Left cardiac atrium (tissue), 4 donors: ENCODE measurements at places on chromosomes 7 and 10. TPM values are rescaled to one million over a fixed set of nuclear protein-coding genes. Genes with fewer than 3 reads are reported as not detected.

DNA sequence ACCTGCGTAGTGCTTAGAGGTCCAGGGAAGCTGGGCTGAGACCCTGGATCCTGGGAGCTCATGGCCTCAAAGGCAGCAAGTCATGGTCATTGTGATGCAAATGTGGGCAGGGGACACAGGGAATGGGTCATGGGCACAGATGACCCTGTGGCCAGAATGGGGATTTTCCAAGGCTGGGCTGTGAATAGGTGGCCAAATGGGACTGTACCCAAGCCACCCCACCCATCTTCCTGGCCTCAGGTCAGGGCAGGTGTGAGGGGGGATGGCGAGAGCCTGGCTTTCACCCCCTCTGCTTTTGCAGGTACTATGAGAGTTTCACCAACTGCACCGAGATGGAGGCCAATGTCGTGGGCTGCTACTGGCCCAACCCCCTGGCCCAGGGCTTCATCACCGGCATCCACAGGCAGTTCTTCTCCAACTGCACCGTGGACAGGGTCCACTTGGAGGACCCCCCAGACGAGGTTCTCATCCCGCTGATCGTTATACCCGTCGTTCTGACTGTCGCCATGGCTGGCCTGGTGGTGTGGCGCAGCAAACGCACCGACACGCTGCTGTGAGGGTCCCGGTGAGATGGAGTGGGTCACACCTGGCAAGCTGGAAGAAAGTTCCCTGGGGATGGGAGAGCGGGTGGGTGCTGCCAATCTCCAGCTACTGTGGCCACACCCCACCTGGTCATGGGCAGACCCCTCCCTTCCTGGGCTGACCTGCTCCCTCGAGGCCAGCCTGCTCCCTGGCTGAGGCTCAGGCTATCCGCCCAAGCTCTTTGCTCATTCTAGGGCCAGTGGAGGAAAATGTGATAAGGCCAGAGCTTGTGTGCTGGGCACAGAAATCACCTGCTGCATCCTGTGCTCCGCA, 25.5 kb downstream of the RAMP3 start:
- no peak for DNase-seq

GRCh38 chr10:44240584-44241205, 144.2 kb downstream of the CXCL12 start:
- no peak for DNase-seq

- DNase-seq = no peak
Observed at GRCh38 chr10:103911021-103911459, 6.9 kb downstream of the STN1 start.

DNA sequence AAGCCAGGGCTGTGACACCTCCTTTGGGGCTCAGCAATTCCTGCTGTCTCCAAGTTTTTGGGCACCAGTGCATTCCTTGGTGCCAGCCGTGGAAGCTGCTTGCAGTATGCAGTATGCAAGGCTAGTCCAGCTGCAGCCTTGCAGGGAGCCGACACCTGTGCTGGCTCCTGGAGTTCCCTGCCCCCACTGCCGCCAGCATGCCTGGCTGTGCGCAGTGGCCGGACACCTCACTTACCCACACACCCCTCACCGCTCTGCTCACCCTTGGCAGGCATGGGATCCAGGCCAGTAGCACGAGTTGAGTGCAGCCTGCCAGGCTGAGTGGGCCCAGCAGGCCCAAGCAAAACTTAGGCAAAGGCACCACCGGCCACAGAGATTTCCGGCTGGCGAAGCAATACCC, 77.4 kb downstream of the SAMD9 start:
- DNase-seq = peak; percentile 33

DNA sequence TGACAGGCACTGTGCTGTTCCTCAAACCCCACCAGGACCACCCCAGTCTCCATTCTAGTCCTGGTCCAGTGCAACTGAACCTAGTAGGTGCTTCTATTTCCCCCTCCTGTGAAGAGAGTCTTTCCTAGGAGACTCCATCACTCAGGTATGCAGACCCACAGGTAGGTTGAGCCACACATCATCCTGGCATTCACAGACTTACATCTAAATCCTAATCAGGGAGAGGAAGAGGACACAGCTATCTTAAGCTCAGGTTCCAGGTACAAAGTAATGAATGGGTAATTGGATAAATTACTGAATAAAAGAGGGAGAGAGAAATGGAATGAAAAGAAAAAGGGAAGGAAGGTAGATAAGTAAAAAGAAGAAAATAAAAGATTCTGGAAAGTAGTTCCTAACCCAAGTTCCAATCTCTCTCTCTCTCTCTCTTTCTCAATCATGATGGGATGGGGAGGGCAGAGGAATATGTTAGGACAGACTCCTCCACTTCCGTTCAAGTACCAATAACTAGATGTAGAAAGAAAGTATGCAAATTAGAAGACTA, 139.8 kb upstream of the NAMPT start:
- DNase-seq = no peak

DNA sequence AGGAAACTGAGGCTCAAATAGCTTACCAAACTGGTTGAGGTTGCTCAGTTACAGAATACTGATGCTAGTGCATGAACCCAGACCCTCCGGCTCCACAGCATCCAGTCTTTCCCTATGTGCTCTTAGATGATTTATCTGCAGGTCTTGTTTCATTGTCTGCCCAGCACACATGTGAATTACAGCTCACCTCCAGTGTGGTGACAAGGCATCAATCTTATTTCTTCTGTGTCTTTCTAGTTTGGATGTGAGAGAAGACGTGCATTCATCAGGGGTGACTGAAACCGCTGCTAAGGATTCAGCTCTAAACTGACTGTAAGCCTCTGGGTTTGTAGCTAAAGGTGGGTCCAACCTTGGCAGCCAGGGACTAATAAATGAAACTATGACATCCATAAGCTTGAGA, 123.8 kb downstream of the SH2D4B start:
- no peak for DNase-seq

- no peak for DNase-seq
Observed at GRCh38 chr10:131316321-131317075, 5.0 kb upstream of the TCERG1L start.

- no peak for DNase-seq
Observed at GRCh38 chr7:82164813-82165212, 278.8 kb downstream of the CACNA2D1 start.

GRCh38 chr10:4306871-4307270, 519.1 kb upstream of the AKR1E2 start:
- DNase-seq = no peak

The AUTS2 gene
- total RNA-seq = 15.2 TPM

The WNT8B gene
- total RNA-seq = not detected

- no peak for DNase-seq
Observed at GRCh38 chr10:4763960-4764428, 62.0 kb upstream of the AKR1E2 start.

- no peak for DNase-seq
Observed at GRCh38 chr10:126153711-126154628, 234.3 kb downstream of the ADAM12 start.

GRCh38 chr10:34674176-34674575, 140.9 kb downstream of the PARD3 start:
- no peak for DNase-seq

- no peak for DNase-seq
Observed at GRCh38 chr10:60253484-60253883, 136.2 kb downstream of the ANK3 start.

DNA sequence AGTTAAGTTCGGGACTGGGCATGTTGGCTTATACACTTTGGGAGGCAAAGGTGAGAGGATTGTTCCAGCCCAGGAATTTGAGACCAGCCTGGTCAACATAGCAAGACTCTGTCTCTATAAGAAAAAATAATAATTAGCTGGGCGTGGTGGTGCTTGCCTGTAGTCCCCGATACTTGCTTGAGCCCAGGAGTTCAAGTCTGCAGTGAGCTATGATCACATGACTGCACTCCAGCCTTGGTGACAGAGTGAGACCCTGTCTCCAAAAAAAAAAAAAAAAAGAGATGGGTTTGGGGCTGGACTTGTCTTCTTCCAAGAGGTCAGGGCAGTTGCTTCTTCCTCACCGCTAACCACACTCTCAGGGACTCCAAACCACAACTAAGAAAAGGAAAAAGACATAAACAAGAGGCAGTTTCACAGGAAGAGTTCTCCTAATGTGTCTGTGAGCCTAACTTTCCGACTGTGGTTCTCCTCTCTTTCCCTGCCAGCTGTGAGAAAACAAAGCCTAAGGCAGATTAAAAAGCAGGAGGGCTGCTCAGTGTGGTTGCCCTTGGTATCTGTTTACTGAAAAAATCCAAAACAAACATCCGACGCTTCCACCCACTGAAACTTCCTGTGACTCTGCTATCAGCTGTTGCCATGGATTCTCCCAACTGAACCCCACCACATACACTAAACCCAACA, 2.4 kb upstream of the SERPINE1 start:
- DNase-seq = no peak

GRCh38 chr7:72337390-72338167, 74.6 kb downstream of the CALN1 start:
- DNase-seq = no peak

- no peak for DNase-seq
Observed at GRCh38 chr7:78514634-78515033, 716.1 kb downstream of the PHTF2 start.

- no peak for DNase-seq
Observed at GRCh38 chr7:152459724-152460251, 24.0 kb upstream of the KMT2C start.

The SEMA3D gene
- total RNA-seq = 1.1 TPM

The LLCFC1 gene
- not detected for total RNA-seq

DNA sequence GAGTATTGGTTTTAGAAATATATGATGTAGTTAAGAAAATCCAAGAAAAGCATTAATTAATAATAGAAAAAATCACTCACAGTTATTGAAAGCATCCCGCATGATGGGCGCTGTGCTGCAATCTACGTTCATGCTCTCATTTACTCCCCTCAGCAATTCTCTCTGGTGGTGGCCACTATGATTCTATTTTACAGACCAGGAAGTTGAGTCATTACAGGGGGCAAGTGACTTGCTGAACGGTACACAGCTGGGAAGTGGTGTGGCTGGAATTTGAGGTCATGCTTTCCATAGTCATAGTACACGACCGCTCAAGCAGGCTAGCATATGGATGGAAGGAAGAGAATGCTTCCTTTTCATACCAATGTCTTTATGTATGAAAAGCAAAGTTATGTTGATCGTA, 117.4 kb downstream of the TES start:
- DNase-seq = no peak

The H2BK1 gene
- not detected for total RNA-seq

DNA sequence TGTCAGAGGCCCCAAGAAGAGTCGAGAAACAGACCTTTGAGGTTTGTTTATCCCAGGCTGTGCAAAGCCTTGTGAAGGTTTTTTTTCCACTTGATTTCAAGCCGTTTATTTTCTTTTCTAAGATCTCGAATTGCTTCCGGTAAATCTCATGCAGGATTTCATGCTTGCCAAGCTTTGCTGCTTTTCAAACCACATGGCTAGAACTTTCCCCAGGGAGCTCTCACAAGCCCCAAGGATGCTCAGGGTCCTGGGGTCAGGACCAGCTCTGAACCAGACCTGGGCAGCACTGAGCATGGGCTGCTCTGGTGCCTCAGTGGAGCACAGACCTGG, 48.0 kb upstream of the AQP1 start:
- no peak for DNase-seq

The ACTL6B gene
- total RNA-seq = not detected

- no peak for DNase-seq
Observed at GRCh38 chr10:86857128-86857721, 100.2 kb downstream of the MMRN2 start.

The SEMA3A gene
- 6.8 TPM for total RNA-seq

GRCh38 chr10:60374836-60375235, 14.8 kb downstream of the ANK3 start:
- DNase-seq = no peak

The CFAP46 gene
- total RNA-seq = 1.7 TPM

GRCh38 chr7:2198760-2199159, 34.0 kb downstream of the MAD1L1 start:
- DNase-seq = no peak

DNA sequence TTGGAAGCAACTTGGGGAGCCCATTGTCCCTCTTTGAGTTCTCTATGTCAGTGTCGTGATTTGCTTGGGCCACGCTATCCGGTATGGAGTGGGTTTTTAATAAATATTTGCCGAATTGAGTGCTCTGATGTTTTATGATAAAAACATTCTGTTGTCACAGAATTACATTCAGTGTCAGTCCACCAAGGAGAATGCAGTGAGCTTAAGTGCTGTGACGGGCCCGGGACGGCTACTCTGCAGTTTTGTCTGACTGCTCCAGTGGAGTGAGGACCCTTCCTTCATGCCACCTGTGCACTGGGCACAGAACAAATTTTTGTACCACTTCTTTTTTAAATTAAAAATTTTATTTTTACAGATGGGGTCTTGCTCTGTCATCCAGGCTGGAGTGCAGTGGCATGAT, 76.0 kb downstream of the CARD11 start:
- DNase-seq = no peak

- DNase-seq = no peak
Observed at GRCh38 chr7:99624484-99624883, 7.7 kb downstream of the ZSCAN25 start.

The TMEM236 gene
- total RNA-seq = 0.71 TPM

The NEUROG3 gene
- total RNA-seq = 0.27 TPM
